ENCODE measurements at places on chromosomes 4 and X.

DNA sequence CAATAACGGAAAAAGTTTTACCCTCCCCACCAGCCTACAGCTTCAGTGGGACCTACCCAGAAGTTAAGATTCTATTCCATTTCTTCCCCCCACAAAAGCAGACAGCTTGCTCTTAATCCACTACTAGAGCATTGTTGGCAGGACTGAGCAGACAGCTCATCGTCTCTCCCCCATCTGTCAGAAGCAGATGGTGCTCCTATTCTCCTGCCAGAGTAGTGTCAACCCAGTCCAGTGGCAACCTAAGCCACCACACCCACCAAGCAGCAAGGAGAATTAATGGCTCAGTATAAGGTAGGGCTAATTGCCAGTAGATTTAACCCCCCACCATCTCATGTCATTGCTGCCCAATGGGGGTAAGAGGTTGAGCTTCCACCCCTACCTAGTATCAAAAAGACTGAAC lies 62.0 kb downstream of the AWAT2 start:
- no peak for DNase-seq

- DNase-seq, result no peak
These were observed 177.6 kb downstream of the CPE start for GRCh38 chr4:165556383-165556782.

- DNase-seq, result no peak
These were observed 25.6 kb downstream of the ELF4 start for GRCh38 chrX:130084631-130085237.

GRCh38 chr4:57051095-57051494 lies 59.1 kb downstream of the IGFBP7 start:
- no peak for DNase-seq

DNA sequence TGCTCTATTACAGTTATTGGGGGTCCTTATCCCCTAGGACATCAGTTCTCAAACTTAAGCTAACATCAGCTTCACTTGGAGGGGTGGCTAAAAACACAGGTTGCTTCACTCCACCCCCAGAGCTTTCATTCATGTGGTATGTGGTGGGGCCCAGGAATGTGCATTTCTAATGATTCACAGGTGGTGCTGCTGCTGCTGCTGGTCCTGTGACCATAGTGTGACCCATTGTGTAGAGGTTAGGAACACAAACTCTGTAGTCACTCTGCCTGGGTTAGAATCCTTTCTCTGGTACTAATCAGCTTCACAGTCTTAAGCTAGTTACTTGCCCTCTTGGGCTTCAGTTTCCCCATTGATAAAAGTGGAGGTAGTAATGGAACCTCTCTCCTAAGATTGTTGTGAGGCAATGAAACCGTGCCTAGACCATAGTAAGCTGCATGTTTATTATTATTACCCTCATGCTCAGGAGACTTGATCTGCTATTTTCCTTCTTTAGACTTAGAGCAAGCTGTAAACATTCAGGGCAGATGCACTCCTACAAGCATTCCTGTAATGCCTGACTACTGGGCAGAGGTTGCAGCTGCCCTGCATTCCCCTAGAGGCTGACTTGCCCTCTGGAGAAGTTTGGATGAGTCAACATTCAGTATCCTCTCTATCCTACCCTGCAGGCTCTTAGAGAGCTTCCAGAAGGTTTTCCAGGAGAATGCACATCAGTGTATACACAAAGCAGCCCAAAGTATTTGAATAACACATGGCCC lies 94.1 kb upstream of the ACSL4 start:
- DNase-seq, result no peak

DNA sequence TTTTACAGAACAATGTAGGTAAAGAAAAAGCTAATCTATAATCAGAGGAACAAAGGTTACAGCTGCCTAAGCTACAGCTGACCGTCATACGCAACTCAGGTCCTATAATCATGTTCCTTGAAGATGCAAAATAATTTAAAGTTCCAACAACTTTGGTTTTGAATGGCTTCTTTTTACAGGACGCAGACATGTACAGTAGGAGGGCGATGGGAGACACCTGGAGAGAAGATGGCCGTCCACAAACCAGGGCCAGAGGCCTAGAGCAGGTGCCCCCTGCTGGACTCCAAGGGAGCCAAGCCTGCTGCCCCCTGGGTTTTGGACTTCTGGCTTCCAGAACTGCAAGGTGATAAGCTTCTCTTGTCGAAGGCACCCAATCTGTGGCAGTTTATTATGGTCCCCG lies 10.6 kb downstream of the HGFAC start:
- no peak for DNase-seq

- no peak for DNase-seq
These were observed 26.0 kb downstream of the AIFM1 start for GRCh38 chrX:130139474-130140201.

- DNase-seq, result no peak
These were observed 823.2 kb upstream of the FRG1 start for GRCh38 chr4:189117426-189117825.

- DNase-seq, result no peak
These were observed 163.8 kb downstream of the ATRX start for GRCh38 chrX:77622233-77622632.

DNA sequence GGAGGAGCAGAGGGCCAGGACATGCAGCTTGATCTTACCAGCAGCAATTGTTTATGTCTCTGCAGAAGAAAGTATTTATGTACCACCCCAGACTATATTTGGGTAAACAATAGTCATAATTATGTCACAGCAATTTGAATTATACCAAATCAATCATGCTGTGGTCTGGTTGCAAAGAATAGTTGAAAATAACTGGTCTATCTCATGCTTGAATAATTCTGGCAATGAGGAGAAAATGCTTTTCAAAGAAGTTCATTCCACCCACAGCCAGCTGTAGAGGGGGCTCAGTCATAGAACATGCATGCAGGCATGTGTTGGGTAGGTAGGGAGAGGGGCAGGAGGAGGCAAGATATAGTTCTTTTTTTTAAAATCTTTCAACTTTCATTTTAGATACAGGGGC lies 399.2 kb downstream of the IL15 start:
- no peak for DNase-seq

DNA sequence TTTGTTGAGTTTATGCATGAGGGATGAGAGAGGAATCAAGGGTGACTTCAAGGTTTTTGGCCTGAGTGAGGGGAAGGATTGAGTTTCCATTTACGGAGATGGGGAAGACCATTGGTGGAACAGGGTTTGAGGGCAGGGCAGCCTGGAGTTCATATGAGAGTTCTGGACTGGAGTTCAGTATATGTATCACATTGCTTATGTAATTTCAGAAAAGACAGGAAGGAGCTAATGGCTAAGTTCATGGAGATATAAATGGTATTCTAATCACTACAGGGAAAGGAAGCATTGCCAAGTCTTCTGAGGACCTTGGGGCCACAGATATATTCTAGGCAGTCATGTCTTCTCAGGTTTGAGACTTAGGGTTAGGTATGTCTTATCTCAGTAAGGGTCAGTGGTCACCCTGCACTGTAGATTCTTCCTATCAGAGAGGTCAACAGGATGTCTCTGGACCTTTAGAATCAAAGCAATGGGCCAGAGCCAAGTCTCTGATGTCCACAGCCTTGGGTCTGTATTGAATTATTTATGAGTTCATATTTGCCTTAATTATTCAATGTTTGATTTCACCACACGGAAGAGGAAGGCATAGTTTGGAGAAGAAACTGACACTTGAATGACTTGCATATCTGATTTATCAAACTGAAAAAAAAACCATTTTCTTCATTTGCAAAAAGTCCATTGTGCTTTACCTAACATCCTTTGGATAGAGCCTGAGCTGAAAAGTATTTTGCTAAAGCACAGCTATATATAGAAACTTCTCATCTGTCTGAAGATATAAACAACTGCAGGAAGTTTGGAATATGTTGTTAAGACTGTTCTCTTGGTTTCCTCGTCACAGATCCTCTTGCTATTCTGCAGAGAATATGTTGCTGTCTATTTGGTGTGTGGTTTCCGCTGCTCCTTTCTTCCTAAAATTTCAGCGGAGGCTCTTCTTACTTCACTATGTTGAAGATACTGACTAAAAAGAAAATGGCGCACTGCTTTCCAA lies 139.5 kb downstream of the PDGFRA start:
- DNase-seq, result no peak

DNA sequence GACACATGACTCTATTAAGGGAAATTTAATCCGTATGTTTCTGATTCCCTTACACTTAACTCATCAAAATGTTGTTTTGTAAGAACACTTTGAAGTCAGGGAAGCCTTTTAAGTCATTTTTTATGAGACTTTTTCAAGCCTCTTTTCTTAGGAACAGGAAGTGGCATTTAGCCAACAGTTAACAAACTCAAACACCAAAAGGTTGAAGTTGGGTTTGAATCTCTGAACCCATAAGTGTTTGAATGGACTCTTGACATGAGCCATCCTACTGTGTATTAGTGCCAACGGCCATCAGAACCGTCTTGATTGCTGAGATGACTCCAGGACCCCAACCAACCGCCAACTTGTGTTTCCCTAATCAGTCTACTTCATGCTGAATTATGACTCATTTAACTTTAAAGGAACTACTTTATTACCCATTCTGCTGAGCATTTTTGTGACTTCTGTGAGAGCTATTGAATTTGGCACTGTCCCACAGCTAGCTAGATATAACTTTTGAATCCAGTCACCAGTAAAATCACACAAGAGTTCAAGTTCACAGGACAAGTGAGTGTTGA lies 209.1 kb upstream of the FAT1 start:
- no peak for DNase-seq

- no peak for DNase-seq
These were observed 399.3 kb downstream of the GPM6A start for GRCh38 chr4:175412746-175413145.

DNA sequence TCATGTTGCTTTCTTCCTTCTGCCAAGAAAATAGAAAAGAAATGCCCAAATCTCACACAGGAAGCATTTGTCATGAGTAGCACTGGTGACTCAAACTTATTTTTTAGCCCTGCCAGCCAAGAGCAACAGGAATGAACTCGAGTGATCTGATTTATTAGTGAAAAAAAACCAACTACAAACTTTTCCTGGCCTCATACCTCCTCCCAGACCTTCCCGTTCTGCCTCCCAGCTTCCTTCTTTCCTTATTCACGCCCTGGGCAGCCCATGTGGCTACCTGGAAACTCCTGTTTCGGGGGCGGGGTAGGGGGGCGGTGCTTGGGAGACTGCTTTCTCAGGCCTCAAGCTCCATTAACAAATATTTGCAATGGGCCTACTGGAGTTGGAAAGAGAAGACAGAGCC lies 178.5 kb downstream of the NHS start:
- no peak for DNase-seq

DNA sequence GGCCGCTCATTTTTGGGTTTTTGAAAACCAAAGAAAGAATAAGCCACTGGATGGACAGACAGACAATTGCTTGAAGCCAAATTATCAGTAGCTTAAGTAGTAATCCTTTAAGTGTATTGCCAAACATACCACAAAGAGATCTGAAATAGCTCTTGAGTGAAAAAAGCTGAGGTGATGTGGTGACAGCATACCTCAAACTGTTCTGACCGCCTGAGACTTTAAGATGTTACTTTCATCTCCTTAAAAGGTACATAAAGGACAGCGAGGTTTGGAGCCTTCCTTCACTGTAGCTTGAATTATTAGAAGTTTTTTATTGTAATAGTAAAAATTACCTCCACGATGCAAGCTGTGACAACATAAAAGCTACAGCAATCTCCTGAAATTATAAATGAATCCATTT lies 271.5 kb upstream of the FAM241A start:
- no peak for DNase-seq

DNA sequence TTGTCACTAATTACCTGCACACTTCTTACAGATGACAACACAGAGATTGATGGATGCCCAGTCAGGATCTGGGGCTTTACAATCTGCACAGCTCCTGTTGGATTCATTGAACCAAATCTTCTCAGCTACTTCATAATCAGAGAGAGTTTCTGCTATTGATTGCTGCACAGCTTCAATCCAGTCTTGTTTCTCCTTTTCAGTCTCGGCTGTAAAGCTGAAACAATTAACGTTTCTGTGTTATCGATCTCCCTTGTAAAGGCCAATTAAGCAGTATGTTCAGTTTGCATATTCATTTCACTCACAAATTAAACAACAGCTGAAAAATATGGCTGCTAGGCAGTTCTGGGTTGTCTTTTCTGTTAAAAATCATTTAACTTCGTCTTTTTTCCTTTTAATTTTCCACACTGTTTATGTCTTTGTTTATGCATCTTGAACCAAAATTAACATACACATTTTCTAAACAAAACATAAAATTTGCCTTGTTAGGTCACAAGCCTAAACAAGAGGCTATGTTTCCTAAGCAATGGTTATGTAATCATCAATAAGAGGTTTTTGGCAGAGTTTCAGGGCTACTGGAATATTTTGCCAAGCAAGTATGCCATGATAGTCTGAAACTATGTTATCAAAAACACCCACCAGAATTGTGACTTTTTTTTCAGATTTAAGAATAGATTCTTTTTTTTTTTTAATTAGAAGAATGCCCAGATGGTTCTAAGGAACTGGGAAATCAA lies 79.2 kb downstream of the ARAP2 start:
- DNase-seq, result no peak

- DNase-seq, result no peak
These were observed 292.9 kb downstream of the TLL1 start for GRCh38 chr4:166165829-166166420.

GRCh38 chr4:166092797-166093290 lies 219.8 kb downstream of the TLL1 start:
- DNase-seq, result no peak

DNA sequence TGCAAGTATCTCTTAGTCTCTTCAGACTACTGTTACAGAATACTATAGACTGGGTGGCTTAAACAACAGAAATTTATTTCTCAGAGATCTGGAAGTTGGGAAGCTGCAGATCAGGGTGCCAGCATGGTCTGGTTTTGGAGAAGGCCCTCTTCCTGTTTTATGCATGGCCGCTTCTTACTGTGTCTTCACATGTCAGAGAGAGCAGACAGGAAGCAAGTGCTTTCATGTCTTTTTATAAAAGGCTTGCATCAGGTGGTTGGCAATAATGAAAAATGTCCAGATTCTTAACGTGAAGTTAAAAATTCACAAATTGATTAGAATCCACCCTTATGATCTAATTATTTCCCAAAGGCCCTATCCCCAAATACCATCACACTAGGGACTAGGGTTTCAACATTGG lies 284.9 kb downstream of the RPA4 start:
- DNase-seq, result no peak

GRCh38 chr4:601612-602558 lies 23.5 kb upstream of the PDE6B start:
- DNase-seq, result no peak

DNA sequence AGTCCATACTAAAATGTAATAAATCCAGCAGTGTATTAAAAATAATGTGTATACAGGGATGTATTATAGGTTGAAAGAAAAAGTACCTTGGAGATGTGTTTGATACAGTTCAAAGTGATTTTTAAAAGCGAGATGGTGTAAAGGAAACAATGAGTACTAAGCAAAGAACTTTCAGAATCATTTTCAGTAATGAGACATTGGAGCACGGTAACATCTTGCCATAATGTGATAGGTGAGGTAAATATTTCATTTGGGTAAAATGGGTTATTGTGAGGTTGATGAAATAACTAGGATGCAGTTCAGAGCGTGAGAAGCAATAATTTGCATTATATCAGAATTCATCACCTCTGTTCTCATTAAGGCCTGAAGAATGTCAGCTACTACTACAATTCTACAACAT lies 25.9 kb downstream of the EIF2S3 start:
- no peak for DNase-seq

GRCh38 chr4:98385831-98386230 lies 124.6 kb downstream of the RAP1GDS1 start:
- DNase-seq, result no peak

- DNase-seq, result no peak
These were observed 25.4 kb downstream of the SEC31A start for GRCh38 chr4:82865592-82865991.

Measured in stimulated activated CD4-positive, alpha-beta T cell treated with anti-CD3 and anti-CD28 coated beads, Interleukin-12 subunit alpha, Interleukin-12 subunit beta, amount 100 ng/mL, for 24 hours (primary cell).